CD14-positive monocyte (primary cell): ENCODE measurements at places on chromosomes 3 and 15.

DNA sequence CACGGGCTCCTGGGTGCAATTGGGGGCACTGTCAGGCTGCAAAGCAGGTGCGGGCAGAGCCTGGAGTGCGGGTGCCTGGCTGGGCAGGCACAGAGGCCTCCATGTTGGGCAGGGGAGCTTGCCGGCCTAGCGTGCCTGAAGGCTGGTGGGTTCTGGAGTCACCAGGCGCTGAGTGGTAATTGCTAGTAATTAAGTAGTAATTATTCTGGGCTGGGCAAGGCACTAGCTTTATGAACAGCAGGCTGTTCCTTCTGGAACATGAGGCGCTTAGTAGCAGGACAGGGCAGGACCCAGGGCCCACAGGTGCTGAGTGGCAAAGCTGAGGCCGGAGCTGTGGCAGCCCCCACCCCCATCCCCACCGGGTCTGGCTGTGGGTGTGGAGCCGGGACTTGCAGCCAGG is 25.3 kb downstream of the PLXNA1 start:
- DNase-seq = no peak

GRCh38 chr15:80536716-80537115 is 132.5 kb downstream of the ARNT2 start:
- no peak for DNase-seq

- peak; percentile 75 for DNase-seq
These were observed 30.5 kb upstream of the TIPARP start for GRCh38 chr3:156643729-156644389.

DNA sequence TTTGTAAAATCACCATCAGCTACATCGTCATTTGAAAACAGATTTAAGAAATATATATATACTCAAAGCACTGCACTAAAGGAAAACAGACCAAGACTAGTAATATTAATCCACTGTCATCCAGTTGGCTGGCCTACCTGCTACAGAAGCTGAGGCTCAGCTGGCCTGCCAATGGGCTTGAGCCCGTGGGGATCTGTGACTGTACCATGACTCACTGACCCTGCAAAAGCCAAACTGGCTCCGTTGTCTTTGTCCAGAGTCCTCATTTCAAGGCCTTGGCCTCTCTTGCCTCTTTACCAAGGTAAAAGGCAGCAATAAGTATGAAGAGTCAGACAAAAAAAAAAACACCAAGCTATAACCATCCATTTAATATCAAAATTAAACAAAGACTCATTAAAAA is 463.5 kb upstream of the RASGRP1 start:
- no peak for DNase-seq

GRCh38 chr3:9891072-9891622 is 737 bp downstream of the JAGN1 start:
- DNase-seq = no peak

DNA sequence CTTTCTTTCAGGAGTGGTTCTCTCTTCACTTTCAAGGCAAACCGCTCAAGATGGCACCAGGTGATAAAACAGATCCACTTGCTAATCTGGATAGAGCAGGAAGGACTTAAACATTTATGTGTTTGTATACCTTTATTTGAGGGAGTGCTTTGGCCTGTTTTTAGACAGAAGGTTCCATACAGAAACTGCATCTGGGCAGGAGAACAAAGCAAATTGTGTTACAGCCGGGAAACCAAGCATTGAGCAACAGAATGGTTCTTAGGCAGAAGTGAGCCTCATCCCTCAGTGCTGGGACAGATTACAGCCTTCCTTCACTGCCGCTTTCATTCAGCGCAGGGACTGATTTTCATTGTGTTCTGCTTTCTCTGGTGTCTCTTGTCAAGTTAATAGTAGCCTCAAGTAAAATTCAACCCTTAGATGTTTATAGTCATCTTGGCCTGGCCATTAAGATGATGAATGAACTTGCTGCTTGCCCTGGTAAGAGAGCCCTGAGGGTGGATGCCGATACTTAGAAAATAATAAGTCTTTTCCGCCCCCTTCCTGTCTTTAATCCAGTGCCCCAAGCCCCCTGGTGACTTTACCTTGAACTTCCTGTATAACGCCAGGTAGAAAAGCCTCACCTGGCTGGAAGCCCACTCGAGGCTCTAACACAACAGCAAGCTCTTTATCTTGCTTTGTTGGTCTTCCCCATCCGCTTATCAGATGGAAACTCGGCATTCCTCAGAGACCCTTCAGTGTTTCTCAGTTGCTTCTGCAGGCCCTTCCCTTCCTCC is 168.0 kb upstream of the CTDSPL start:
- DNase-seq = no peak

GRCh38 chr3:181278468-181279238 is 289.1 kb upstream of the DNAJC19 start:
- DNase-seq = no peak

- no peak for DNase-seq
These were observed 22.9 kb downstream of the CTXND1 start for GRCh38 chr15:80228959-80229610.

DNA sequence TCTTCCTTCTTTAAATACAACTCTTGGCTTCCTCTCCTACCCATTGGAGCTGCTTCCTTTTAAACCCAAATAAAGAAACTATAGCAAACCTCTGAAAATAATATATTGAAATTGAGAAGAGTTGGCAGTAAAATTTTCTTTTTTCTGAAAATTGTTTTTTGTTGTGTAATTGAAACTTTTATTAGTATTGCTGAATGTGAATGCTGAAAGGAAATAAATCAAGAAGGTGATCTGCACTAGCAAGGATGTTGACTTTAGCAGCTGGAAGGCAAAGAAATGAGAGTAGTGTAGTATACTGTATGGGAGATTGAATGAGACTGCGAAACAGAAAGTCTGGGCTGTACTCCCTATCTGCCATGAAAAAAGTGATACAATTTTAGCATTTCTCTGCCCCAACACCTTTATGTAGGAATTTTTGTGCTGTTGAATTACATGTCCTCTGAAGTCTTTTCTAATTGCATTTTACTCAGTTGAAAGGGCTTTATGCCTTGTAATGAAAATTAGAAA is 166.3 kb downstream of the DOCK3 start:
- no peak for DNase-seq

DNA sequence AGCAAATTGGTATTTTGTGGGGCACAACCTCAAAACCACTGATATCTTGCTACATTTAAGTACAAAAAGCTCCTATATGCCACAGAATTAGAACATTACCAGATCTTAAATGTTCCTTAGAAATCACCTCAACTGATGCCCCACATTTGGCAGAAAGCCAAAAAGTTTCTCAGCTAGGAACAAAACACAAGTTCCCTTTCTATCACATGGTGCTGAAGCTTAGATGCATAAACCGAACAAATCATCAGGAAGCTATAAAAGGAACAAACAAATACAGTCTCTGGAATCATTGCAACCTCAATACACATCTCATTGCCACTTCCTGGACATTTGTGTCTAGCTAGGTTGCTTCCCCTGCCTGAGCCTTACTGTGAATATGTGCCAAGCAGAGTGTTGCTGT is 492.6 kb downstream of the LPP start:
- peak; percentile 53 for DNase-seq

DNA sequence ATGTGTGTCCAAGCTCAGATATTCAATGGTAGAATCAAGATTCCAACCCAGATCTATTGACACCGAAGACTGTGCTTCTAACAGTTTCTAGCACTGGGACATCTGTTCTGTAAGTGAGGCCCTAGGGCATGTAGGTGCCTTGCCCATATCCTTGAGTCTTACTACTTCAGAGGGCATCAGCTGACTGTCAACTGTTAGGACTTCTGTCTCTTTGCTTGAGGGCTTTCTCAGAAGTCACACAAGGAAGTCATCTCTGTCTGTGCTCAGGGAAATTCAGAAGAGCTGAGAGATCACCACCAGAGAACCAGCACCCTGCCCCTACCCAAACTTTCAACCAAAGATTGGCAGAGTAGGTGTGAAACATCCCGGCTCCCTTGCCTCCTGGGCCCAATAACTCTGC is 403.6 kb upstream of the PROK2 start:
- DNase-seq = no peak

GRCh38 chr15:48467801-48468200 is 136.6 kb downstream of the DUT start:
- no peak for DNase-seq

DNA sequence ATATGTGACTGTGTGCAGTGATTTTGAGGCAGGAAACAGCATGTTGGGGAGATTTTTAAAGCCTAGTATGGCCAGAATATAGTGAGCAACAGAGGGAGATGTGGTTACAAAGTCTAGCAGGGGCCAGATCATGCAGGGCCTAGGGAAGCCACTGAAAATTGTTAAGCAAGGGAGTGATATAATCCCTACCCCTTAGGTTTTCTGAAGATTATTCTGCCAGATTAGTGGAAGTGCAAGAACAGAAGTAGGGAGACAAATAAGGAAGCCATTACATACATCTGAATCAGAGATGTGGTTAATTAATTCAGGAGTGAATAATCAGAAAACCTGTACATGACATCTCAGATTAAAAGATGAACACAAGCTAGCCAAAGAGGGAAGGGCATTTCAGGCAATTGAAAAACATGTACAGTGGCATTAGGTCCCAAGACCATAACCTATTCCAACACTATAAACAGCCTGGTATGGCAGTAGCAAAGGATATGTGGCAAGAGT is 54.8 kb downstream of the MSL2 start:
- no peak for DNase-seq

DNA sequence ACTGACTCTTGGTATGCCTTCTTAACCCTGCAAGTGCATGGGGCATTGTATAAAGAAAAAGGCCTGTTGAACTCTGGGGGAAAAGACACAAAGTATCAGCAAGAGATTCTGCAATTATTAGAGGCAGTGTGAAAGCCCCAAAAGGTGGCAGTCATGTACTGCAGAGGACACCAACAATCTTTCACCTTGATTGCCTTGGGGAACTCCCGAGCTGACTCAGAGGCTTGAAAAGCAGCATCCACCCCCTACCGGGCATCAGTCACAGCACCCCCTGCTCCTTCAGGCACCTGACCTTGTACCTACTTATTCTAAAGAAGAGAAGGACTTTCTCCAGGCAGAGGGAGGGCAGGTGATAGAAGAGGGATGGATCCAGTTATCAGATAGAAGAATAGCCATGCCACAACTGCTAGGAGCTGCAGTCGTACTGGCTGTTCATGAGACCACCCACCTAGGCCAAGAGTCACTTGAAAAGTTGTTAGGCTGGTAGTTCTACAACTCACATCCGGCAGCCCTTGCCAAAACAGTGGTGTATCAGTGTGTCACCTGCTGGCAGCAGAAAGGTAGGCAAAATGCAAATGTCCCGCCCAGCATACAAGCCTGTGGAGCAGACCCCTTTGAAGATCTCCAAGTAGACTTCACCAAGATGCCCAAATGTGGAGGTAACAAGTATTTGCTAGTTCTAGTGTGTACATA is 241.6 kb upstream of the CNTN6 start:
- DNase-seq = no peak

GRCh38 chr3:158226429-158226828 is 116.5 kb downstream of the RSRC1 start:
- DNase-seq = no peak

GRCh38 chr3:111906656-111907055 is 47.6 kb downstream of the PHLDB2 start:
- DNase-seq = peak; percentile 9

DNA sequence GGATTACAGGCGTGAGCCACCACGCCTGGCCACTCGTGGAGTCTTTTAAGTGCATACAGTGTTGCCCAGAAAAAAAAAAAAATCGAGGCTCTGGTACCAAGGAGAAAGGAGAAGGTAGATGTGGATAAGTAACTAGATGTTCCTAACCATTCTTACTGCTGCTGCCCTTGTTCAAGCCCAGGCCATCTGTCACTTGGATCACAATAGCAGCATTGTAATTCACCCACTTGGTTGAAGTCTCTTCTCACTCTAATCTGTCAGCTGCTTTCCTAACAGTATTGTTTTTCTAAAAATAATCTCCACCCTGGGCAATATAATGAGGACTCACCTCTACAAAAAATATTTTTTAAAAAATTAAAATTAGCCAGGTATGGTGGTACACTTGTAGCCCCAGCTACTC is 58.0 kb upstream of the CRTC3 start:
- DNase-seq = no peak

DNA sequence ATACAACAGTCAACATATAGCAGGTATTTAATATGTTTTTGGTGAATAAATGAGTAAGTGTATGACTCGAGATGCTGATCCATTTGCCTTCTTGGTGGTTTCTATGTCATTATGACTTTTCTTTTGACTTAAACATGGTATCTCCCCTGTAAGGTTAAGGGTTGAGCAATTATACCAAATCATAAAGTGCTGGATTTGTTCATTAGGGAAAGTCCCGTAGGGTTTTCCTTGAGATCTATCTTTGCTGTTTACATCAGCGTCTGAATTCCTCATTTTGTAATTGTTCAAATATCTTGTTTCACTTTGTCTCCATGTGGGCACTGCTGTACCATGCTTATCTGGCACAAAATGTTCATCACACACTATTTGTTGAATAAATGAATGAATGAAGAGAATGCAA is 562.6 kb downstream of the EDEM1 start:
- DNase-seq = no peak

- no peak for DNase-seq
These were observed 4.5 kb upstream of the MGA start for GRCh38 chr15:41655716-41656115.

DNA sequence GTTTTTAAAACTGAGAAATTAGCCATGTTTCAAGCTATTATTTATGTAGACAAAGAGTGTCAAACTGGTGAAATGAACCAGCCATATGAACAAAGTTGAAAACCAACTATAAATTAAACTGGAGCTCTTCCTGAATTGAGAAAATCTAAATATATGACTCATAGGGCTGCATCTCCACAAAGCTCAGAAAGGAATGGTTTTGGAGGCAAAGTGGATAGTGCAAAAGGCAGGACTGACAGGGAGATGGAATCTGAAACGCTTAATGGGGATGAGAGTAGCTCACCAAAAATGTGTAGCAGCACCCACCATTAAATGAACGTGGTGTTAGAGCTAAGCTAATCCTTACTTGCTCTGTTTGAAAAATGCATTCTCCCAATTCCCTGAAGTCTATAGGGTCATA is 1066.0 kb downstream of the AGBL1 start:
- no peak for DNase-seq

DNA sequence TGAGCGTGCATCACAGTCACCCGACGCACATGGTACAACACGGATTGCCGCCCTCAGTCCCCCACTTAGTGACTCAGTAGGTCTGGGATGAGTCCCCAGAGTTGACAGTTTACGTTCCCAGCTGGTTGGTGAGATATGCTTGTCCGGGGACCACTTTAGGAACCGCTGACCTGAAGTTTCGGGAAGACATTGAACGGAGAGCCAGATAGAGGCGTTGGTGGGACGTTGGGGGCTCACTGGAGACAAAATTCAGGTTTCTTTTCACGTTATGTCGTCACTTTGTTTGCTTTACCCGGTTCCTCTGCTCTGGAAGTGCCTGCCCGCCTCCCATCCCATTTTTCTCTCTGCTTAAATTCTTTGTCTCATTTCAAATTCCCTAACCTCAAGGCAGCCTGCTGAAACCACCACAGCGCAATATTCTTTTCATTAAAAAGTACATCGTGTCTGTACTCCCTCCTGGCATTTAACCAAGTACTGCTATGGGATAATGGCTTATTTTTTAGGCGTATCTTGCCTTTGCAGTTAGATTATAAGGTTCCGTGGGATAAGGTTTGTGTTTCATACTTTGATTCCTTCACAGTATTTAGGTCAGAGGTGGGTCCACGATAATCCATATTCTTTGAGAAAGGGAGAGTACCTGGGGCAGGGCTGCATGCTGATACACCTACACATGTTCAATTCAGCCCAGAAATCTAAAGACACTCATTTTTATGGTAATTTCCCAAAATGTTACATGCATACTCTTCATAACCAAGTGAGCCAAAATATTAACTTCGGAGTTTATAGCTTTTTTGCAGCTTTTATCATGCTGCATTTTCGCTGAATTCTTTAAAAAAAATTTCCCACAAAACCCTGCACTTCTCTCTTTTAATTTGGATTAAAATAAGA is 921 bp downstream of the LMLN start:
- DNase-seq = no peak

GRCh38 chr15:58535894-58536293 is 104.1 kb downstream of the LIPC start:
- no peak for DNase-seq
